Naive B cell (primary cell): ENCODE measurements at places on chromosomes 2 and 18.

- no peak for DNase-seq
Measured at GRCh38 chr2:33051586-33052360, 105.0 kb downstream of the LTBP1 start.

- DNase-seq = peak; percentile 61
Measured at GRCh38 chr18:59885579-59886163, 14.1 kb upstream of the PMAIP1 start.

DNA sequence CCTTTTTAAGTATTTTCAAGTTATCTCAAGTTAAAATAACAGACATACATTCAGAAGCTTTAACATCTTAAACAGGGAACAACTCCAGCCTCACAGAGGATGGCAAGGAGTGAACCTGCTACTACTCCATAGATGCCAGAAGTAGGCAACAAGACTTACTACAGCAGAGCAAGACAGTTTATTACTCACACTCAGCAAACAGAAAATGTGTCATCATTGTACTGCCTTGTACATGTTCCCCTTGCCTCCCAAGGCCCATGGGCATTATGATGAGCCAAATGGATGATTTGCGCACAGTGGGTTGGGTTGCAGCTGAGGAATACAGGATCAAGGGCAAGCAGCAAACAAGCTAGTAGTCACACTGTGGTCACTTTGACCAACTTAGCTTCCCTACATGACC lies 80.6 kb upstream of the VRK2 start:
- DNase-seq = no peak

- no peak for DNase-seq
Measured at GRCh38 chr18:25590456-25590855, 238.5 kb upstream of the ZNF521 start.

- no peak for DNase-seq
Measured at GRCh38 chr2:44596537-44597320, 235.0 kb downstream of the CAMKMT start.

DNA sequence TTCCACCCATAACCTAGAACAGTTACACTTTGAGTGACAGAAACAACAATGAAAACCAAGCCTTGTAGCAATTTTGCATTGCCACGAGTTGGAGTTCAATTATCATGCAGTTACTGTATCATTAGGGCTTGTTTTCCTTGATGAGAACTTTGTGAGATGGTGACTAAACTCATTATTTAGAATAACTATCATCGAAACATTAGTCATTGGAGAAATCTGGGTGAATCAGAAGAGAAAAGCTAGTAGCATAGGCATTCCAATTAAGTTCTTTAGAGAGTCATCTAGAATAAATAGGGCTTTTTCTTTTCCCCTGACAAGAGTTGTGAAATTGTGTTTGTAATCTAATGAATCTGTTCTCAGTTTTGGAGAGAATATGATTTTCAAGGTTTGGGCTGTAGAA lies 122.8 kb upstream of the DOCK10 start:
- no peak for DNase-seq
